ENCODE measurements at places on chromosomes 12 and 14. TPM values are rescaled to one million over a fixed set of nuclear protein-coding genes. Genes with fewer than 3 reads are reported as not detected.

The B3GNT4 gene
- total RNA-seq = 0.14 TPM

GRCh38 chr12:109462868-109463692, 14.0 kb downstream of the KCTD10 start:
- peak; percentile 93 for DNase-seq

The DDX51 gene
- total RNA-seq = 15.7 TPM

- DNase-seq = no peak
Observed at GRCh38 chr14:75926431-75927115, 55.2 kb downstream of the TGFB3 start.

- no peak for DNase-seq
Observed at GRCh38 chr12:79023261-79023660, 158.7 kb downstream of the SYT1 start.

DNA sequence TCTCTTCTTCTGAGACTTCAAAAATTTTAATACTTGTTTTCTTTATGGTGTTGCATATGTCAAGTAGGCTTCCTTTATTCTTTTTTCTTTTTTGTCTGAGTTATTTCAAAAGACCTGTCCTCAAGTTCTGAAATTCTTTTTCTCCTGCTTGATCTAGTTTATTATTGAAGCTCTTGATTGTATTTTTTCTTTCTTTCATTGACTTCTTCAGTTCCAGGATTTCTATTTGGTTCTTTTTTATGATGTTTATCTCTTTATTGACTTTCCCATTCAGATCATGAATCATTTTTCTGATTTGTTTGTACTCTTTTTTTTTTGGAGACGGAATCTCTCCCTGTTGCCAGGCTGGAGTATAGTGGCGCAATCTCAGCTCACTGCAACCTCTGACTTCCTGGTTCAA, 34.1 kb downstream of the IFT43 start:
- no peak for DNase-seq

DNA sequence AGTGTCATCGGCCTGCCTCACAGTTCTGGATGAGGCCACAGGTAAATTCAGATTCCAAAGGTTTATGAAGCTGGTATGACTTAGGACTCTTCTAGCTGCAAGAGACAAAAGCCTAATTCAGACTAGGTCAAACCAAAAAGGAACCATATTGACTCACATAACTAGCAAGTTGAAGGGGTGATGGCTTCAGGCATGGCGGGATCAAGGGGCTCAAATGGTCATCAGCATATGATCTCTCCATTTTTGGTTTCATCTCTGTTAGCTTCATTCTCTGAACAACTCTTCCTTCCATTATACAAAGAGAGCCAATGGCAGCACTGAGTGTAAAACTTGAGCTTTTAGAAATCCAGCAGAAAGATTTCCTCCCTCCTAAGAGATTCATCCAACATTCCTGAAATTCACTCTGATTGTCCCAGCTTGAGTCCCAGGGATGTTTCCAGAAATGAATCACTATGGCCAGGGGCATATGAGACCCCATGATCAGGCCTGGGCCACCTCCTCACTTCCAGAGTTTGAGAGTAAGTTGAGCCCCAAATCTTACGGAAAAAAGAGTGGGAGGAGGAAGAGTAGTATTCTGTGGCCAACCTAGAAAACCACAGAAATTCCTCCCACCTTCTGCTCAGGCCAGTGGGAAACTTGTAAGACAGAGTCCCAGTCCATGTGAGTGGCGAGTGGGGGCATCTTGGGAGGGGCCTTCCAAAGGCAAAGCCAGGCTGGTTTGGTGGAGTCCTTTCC, 2.0 kb upstream of the MAP1LC3B2 start:
- no peak for DNase-seq

DNA sequence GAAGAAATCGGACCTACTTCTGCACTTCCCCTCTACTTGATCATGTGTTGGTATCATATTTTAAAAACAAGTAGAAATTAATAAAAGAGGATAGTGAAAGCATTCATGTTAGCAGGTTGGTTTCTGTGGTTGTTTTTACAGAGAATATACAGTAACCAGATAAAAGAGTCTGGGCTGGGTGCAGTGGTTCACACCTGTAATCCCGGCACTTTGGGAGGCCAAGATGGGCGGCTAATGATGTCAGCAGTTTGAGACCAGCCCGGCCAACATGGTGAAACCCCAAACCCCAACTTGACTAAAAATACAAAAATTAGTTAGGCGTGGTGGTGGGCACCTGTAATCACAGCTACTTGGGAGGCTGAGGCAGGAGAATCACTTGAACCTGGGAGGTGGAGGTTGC, 55.9 kb downstream of the LRP6 start:
- DNase-seq = no peak

- no peak for DNase-seq
Observed at GRCh38 chr12:76219806-76220205, 128.4 kb downstream of the BBS10 start.

DNA sequence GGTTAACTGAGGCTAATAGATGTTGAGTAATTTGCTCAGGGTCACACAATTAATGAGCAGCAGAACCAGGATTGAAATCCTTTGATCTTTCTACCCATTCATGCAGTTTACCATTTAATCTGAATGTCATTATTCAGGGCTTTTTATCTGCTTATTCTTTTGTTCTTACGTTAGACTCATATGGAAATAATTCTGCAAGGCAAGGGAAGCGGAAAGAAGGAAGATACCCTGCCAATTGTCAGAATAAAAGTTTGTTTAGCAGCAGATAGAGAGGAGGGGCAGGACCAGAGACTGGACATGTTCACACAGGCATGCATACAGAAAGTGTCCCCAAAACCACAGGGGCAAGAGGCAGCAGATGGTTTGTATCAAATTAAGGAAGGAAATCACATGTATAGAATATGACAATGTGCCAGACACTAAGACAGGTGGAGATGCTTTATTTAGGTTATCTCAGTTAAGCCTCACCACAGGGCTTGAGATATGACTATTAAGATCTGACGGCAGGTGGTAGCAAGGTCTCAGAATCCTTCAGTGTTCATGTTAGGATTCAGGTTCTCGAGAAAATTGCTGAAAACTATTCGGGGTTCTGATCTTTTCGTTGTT, 29.8 kb downstream of the BRMS1L start:
- DNase-seq = no peak

The FAM222A gene
- total RNA-seq = 1.1 TPM

- no peak for DNase-seq
Observed at GRCh38 chr12:5969974-5970690, 25.1 kb upstream of the ANO2 start.

The KLRC2 gene
- not detected for total RNA-seq

DNA sequence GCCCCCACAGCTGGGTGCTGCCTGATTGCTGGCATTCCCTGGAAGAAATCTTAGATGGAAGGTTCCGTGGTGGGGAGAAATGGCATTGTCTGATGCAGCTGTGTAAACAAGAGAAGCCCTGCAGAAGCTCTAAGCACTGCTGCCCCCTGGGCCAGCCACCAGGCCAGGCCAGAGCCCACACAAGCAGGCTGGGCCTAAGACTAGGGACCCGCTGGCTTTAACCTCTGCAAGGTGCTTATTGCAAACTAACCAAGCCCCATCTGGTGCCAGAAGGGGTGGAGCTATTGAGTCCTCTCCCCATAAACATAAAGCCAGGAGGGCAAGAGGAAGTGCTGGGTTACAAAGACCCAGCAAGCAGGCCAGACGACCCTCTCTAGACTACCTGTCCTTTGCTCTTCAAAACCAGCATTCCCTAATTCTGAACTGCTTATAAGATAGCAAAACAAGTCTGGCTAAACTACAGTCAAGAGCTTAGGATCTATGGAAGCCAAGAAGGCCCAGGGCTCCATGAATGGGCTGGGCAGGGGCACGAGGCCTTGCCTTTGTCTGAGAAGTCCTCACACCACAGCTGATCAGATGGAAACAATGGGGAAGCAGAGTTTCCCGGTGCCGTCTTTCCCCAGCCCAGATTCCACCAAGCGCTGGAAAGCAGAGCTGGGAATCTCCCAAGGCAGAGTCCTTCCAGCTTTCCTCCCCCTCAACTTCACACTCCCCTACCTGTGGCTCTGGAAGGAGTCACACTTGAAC, 28.8 kb downstream of the P2RX4 start:
- no peak for DNase-seq

- no peak for DNase-seq
Observed at GRCh38 chr14:64005822-64006221, 153.0 kb downstream of the SYNE2 start.

GRCh38 chr12:31589598-31589903, 1.4 kb downstream of the DENND5B start:
- no peak for DNase-seq

The GALNT16 gene
- total RNA-seq = 0.33 TPM

- DNase-seq = no peak
Observed at GRCh38 chr12:41653386-41654326, 465.5 kb downstream of the PDZRN4 start.

DNA sequence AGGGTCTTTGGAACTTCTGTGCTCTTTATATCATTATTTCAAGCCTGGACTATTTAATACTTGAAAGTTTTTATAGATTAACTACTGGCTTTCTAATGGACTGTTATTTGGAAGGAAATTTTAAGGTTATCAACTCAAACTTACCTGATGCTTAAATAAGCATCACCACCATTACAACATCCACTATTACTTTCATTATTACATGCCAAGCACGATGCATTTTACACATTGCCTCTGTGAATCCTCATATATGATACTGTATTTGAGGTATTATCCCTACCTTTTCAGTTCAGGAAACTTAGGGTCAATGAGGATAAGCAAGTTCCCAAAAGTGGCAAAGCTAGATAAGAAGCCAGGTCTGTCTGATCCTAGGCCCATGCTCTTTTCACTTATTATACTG, 12.4 kb downstream of the ZBTB1 start:
- DNase-seq = no peak

DNA sequence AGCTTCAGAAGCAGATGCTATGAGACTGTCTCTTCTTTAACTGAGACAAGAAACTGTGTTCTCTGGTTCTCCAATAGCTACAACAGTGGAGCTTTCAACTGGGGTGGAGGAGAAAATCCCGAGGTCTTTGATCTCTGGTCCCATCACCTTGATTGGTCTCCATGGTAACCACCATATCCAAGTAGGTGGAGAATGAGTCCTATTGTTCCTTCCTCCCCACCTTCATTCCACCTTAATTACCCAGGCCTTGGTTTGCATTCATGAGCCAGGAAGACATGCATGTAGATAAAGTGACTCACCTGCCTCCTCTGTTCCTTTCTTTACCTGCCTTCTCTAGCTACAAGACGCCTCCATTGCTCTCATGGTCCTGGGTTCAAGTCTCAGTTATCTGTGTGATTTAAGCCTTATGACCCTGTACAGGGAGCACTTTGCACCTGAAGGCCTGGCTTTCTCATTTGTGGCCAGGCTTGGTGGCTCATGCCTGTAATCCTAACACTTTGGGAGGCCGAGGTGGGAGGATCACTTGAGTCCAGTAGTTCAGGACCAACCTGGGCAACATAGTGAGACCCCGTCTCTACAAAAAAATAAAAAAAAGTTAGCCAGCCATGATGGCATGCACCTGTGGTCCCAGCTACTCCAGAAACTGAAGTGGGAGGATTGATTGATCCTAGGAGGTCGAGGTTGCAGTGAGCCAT, 157.7 kb upstream of the TBX3 start:
- no peak for DNase-seq

The ACRBP gene
- 0.89 TPM for total RNA-seq

DNA sequence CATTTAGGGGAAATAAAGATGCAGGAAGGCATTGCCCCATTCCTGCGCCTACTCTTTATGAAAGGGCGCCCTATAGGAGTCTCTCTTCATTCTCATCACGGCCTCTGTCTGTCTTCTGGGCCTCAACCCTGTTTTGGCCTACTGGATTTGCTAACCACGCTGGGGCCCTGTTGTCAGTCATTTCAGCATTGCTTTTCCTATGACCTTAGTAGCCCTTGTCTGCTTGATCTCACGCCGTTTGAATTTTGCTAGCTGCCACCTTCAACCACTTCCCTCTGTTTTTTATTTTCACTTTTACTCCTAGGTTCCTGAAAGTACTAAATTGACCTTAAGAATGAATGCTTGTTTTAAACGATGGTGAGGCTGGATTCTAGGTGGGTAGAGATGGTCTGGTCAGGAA, 139.0 kb downstream of the SYNE2 start:
- DNase-seq = no peak

DNA sequence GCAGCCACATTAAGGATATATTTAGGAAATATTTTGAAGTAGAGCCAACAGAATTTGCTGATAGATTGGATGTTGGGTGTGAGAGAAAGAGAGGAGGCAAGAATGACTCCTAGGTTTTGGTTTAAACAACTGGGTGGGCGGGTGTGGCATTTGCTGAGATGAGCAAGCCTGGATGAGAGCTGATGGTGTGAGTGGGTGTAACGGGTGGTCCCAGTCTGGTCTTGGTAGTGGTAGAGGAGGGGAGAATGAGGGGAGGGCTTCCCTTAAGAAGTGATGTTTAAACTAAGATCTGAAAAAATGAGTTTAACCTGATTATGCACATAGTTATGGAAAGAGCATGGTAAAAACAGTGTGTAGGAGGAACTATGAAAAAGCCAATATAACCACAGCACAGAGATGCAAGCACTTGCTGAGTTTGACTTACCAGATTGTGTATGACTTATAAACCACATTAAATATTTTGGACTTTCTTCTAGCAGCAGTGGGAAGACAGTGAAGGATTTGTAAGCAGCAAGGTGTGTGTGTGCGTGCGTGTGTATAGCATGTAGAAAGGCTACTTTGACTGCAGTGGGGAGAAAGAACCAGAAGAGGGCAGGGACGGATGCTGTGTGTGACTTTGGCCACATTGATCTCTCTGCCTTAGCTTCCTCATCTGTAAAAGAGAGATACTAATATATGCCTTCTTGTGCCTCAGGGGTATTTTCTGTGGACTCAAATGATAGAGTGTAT, 139.7 kb downstream of the PRIMA1 start:
- DNase-seq = no peak

The CLMN gene
- total RNA-seq = 9.8 TPM

DNA sequence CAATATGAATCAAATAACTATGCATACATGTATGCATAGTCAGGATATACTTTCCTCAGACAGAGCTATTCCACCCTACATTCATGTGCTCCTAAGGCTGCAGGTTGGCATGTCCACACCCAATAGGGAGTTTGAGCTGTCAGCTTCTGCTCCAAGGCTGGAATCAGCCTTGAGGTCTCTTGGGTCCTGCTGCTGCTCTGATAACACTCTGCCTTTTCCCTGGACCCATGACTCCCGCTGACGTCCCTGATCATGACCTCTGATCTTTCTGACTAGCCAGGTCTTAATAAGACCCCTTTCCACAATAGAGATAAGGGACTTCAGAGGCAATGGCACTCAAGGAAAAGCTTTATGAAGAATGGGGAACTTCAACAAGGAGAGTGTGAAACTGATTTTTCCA, 5.7 kb downstream of the PITPNM2 start:
- DNase-seq = no peak

The NR4A1 gene
- 9.2 TPM for total RNA-seq

Data from kidney epithelial cell (primary cell).